ENCODE measurements at places on chromosomes 12 and 14.

- DNase-seq, result no peak
Measured at GRCh38 chr12:54385251-54385914, 850 bp upstream of the ZNF385A start.

GRCh38 chr14:95309261-95310051 is 10.3 kb downstream of the CLMN start:
- no peak for DNase-seq

DNA sequence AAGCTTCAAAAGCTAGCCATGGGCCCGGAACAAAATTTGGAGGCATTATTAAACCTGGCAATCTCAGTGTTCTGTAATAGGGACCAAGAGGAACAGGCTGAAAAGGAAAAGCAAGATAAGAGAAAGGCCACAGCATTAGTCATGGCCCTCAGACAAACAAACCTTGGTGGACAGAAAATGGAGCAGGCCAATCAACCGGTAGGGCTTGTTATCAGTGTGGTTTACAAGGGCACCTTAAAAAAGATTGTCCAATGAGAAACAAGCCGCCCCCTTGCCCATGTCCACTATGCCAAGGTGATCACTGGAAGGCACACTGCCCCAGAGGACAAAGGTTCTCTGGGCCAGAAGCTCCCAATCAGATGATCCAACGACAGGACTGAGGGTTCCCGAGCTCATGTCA is 653.9 kb upstream of the TMEM132C start:
- DNase-seq, result no peak

DNA sequence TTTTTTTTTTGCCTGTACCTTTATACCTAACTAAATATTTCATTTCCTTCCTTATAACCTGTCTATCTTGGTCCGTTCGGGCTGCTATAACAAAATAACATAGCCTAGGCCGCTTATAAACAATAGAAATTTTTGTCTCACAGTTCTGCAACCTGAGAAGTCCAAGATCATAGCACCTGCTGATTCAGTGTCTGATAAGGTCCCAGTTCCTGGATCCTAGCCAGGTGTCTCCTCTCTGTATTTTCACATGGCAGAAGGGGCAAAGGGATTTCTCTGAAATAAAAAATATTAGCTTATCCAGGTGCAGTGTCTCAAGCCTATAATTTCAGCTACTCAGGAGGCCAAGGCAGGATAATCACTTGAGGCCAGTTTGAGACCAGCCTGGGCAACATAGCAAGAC is 1046.6 kb upstream of the USP15 start:
- DNase-seq, result no peak

- DNase-seq, result no peak
Measured at GRCh38 chr14:99899578-99900178, 106.5 kb downstream of the EML1 start.

GRCh38 chr14:101496776-101497683 is 64.3 kb upstream of the DIO3 start:
- DNase-seq, result no peak

Measured in nephron progenitor cell (in vitro differentiated cells).